ENCODE measurements at places on chromosomes 2 and 18.

DNA sequence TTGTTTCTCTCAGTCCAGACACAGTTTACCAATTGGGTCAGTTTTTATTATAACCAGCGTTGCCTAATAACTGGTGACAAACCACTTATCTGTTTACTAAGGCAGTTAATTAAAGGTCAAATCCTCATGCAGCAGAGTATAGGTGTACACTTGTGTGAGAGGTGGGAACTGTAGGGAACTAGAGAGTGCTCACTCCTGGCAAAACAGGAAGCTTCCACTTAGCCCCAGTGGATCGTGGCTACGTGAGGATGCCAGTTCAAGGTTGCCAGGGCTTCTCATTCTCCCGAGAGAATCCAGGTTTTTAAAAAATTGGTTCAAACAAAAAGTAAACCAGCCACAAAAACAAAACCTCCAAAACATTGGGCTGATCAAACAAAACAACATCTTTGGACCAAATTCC is 8.1 kb downstream of the CYBRD1 start:
- DNase-seq = no peak

DNA sequence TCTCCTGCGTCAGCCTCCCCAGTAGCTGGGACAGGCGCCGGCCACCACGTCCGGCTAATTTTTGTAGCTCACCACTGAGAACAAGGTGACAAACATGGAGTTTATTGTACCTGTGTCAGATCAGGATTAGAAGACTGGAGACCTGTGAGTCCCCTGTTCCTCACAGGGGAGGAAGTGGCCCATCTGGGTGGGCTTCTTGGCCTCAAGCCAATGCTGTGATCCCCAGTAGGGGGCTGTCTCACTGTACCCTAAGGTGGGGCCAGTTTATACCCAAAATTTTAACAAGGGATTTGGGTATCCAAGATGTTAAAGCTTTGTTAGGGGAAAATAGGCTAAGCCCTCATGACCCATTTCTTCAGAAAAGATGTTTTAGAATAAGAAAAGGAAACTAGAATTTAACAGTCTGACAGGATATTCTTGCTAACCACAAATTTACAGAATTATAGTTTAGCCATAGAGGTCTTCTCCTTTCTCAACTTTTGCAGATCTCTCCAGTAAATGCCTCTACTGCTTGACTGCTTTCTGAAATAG is 16.3 kb downstream of the PCBP1 start:
- no peak for DNase-seq

- no peak for DNase-seq
These were observed 520.9 kb downstream of the CPS1 start for GRCh38 chr2:211077216-211077767.

- DNase-seq = peak; percentile 22
These were observed 140.1 kb upstream of the AQP4 start for GRCh38 chr18:27005589-27005988.

DNA sequence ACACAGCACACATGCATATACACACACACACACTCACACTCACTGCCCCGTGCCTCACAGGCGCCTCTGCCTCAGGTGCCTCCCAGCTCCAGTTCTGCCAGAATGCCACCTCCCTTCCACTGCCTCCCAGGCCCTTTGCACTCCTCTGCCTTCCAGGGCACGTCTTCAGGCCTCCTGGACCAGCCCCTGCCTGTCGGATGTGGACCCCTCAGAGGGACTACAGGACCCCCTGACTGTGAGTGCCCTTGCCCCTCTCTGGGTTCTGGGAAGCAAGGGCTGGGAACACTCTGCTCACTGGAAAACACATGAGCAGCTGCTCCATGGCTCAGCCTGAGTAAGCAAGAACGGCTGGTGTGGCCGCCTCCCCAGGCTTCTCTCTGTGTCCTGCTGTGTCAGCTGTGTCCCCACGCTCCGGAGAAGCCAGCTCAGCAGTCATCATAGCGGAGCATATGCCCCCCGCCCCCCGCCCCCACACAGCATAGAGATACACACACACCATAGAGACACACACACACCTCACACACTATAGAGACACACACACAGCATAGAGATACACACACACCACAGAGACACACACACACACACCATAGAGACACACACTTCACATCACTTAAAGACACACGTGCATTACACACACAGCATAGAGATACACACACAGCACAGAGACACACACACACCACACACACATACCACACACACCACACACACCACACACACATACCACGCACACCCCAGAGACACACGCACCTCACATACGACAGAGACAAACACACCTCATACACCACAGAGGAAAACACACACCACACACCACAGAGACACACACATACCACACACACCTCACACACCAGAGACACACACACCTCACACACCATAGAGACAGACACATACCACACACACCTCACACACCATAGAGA is 271.3 kb downstream of the CYRIA start:
- DNase-seq = peak; percentile 39

DNA sequence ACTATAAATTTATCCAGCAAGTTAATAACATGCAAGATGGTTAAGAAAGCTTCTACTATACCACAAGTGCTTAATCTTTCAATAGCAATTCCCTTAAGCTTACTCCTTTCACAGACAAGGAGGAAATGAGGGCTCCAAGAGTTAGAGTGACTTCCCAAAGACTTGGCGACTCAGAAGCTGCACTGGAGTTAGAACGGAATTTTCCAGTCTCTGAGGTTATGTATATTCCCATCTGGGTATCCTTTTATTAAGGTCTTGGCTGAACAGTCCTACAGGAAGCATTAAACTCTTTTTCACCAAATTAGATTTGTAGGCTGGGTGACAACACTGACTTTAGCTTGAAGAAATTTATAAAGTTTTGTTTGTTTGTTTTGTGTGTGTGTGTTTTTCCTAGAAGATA is 256.9 kb upstream of the DPP10 start:
- no peak for DNase-seq
